T-helper 1 cell (primary cell): ENCODE measurements at places on chromosomes 6 and 20.

DNA sequence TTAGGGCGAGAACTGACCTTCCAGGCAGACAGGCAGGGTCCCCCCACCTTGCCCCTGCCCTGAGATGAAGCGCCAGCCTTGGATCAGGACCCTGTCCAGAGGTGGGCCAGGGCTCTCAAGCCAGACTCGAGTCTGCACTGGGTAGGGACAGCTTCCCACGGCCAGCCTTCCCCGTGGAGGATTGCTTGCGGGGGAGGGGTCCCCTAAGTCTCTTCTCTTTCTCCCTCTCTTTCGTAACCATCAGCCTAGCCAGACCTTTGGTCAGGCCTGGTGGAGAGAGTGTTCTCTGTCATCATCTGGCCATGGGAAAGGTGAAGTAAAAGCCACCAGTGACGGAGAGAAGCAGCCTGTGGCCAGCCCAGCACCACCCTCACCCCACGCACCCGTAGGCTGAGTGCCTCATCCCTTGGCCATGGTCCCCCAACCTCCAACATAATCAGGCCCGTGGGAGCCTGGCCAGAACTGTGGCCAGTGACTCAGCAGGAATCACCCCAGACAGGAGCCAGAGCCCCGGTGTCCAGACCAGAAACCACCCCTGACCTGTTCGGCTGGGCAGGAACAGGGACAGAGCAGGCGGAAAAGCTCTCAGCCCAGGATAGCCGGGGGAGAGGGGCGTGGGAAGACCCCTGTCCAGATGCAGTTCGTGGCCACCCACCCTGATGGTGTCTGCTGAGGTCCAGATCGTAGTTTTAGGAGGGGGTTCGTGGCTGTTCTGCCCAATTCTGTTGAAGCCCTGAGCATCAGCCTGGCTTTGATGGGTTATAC, 47.1 kb downstream of the SNAI1 start:
- no peak for DNase-seq

- no peak for DNase-seq
These were observed 105.6 kb downstream of the CDC5L start for GRCh38 chr6:44493132-44493531.

DNA sequence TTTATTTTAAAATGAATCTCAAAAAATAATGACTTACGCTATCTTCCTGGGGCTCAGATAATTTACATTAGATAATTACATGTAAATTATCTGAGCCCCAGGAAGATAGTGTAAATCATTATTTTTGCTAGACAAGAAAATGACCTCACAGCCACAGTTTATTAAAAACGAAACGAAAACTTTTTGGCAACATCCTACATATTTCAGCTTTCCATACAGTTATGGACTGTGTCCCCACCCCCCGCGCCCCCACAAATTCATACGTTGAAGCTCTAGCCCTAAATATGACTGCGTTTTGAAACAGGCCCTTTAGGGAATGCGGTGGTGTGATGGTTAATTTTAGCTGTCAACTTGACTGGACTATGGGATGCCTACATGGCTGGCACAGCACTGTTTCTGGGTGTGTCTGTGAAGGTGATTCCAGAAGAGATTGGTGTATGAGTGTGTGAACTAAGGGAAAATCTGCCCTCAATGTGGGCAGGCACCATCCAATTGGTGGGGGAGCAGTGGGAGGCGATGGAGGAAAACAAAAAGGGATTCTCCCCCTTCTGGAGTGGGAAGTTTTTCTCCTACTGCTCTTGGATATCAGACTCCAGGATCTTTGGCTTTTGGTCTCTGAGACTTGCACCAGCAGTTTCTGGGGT, 52.6 kb downstream of the TRPC4AP start:
- no peak for DNase-seq

- no peak for DNase-seq
These were observed 278.8 kb upstream of the JARID2 start for GRCh38 chr6:14966906-14967711.

DNA sequence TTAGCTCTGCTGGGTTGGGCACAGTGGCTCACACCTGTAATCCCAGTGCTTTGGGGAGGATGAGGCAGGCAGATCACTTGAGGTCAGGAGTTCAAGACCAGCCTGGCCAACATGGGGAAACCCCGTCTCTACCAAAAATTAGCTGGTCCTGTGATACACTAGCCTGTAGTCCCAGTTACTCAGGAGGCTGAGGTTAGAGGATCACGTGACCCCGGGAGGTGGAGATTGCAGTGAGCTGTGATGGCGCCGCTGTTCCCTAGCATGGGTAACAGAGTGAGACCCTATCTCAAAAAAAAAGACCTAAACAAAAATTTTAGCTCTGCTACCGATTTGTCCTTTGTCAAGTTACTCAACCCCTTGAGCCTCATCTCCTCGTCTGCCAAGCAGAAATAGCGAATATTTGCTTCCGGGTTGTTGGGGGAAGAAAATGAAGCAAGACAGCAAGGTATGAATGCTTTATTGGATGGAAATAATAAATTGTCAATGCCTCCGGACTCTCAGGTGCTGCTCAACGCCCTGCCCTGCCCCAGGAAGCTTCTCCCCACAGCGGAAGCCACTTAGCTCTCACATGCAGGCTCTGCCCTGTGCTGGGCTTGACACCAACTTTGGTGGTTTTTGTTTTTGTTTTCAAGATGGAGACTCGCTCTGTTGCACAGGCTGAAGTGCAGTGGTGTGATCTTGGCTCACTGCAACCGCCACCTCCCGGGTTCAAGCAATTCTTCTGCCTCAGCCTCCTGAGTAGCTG, 24.9 kb upstream of the ITCH start:
- DNase-seq, result no peak

DNA sequence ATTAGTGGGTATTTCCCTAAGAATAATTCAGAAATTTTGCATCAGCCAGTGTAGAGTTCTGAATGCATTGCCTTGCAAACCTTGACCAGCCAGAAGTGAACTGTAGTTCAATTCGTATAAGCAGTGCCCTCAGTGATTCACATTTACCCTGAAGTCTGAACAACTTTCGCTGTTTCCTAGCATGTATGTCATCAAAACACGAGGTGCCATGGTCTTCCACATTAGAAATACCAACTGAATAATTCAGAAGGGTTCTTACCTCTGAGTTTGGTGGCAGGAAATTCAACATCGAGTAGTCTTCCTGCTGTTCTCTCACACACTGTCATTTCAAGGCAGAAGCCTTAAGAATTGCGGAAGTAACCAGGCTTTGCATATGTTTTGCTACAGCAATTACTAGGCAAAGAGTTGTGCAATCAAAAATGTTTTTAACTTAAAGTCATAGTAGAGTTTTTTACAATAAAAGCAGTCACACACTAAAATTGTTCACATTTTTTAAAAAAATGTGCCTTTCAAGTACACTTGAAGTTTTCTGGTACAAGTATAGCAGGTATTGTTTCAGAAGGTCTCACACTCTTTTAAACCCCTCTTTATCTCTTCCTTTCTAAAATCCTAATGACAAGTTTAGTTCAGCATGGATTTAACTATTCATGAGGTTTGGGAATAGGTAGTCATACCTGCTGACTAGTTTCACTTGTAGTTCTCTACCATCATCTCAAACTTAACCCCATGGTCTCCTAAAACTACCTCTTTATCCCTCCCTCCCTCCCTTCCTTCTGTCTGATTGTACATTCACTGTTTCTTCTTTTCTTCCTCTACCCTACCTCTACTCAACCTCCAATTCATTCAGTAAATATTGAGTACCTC, 118.3 kb downstream of the STXBP5 start:
- DNase-seq, result no peak

DNA sequence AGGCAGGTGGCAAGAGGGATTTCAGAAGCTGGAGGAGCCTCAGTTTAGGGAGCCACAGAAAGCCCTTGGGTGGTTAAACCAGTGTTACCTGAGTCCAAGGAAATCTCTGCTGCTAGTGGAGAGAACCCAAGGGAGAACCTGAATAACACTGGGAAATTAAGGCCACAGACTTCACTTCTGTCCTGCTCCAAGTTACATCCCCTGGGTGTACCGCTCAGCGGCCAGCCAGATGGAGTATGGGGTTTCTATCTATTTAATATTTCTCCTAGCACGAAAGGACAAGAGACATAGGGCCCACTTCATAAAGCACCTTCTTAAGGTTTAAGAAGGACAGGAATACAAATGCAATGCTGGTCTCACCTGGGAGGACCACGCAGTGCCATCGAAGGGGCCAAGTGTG, 5.8 kb upstream of the CNKSR3 start:
- no peak for DNase-seq

GRCh38 chr20:12504779-12505178, 504.0 kb upstream of the SPTLC3 start:
- DNase-seq, result no peak

GRCh38 chr6:12331474-12331873, 41.3 kb downstream of the EDN1 start:
- no peak for DNase-seq

DNA sequence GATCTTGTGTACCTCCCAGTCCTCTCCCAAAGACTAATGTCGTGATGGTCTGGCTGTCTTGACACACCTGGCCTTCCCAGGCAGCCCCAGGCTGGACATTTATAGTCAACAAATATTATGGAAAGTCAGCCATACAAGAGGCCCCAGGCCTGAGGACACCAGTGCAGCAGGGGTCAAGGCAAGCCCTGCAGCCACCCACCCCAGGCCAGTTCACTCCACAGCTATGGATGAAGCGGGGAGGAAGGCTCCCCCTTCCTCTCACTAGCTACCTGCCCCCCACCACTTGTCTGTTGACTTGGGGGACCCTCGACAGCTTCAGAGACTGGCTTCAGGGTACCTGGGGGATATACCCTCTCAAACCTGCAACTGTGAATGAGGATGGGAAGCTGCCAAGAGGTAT, 132.1 kb downstream of the MRPL14 start:
- DNase-seq, result no peak

- no peak for DNase-seq
These were observed 64.8 kb upstream of the TMEM30A start for GRCh38 chr6:75349262-75349984.

DNA sequence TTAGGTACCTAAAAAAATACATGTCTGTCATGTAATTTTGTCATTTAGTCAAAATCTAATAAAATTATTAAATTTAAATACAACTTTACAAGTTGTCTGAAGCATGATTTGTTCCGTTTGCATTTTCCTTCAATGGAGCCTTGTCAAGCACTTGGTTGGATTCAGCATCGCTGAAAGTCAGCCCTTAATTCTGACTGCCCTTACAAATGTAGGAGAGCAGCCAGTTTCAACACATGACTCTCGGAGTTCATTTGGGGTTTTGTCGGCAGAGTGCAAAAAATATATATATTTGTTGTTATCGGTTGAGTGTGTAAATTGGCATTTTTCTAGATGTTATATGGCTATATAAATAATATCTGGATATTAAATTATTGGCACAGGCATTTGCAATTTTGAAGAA, 180.6 kb downstream of the RPS12 start:
- no peak for DNase-seq
